ENCODE measurements at places on chromosomes 1 and 21. TPM values are rescaled to one million over a fixed set of nuclear protein-coding genes. Genes with fewer than 3 reads are reported as not detected.

DNA sequence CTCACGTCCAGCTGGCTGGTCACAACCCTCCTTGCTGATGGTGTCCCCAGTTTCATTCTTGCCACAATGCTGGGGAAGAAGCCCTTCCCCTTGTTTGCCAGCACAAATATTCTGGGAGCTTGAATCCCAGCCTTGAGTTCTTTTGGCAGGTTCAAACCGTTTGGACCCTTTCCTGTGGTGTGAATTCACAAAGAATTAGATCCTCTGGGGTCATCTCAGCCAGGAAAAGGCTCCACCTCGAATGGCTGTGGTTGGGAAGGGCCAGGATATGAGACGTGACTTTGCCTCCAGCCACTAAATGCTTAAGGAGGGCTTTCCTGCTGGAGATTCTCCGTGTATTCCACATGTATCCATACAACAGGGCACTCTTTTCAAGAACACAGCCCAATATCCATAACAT is 66.9 kb downstream of the MRPL37 start:
- DNase-seq = no peak

ZBED6 gene
- 22.7 TPM for total RNA-seq

DNA sequence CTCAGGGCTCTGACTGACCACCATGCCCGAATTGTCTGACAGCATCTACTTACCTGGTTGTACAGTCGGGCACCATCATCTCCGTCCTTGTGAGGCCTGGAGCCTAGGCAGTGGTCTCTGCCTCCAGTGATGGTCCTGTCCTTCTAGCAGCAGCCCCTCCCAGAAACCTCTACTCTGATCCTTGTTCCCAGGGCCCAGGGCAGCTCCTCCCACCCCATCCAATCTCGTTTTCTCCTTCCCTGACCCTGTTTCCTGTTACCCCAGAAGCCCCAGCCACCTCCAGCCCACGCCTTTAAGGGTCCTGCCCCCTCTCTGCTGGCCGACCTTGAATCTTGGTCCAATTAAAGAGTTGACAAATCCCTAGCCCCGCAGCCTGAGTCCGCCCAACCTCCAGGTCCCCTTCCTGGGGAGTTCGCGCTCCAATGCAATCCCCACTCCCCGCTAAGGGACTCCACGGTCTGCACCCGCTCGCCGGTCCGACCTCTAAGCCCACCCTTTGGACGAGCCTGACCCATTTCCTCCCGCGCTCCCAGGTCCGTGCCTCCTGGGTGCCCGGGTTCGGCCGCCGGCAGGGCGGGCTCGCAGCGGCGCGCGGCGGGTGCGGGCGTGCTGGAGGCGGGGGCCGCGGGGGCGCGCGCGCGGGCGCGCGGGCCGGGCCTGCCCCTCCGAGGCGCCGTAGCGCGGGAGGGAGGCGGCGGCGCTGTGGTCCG is at the start of gene B4GALT2:
Gene B4GALT2, plus strand, starts transcription at position 660 of the 710 bp plus-strand sequence. CDS start 1,951 bp downstream, outside the sequence.
- DNase-seq = no peak

- no peak for DNase-seq
These were observed 61.3 kb downstream of the CDK18 start for GRCh38 chr1:205565799-205566198.

ALDH9A1 gene
- total RNA-seq = 98.6 TPM

- no peak for DNase-seq
These were observed 190.6 kb upstream of the SAMSN1 start for GRCh38 chr21:14736672-14737071.

DNA sequence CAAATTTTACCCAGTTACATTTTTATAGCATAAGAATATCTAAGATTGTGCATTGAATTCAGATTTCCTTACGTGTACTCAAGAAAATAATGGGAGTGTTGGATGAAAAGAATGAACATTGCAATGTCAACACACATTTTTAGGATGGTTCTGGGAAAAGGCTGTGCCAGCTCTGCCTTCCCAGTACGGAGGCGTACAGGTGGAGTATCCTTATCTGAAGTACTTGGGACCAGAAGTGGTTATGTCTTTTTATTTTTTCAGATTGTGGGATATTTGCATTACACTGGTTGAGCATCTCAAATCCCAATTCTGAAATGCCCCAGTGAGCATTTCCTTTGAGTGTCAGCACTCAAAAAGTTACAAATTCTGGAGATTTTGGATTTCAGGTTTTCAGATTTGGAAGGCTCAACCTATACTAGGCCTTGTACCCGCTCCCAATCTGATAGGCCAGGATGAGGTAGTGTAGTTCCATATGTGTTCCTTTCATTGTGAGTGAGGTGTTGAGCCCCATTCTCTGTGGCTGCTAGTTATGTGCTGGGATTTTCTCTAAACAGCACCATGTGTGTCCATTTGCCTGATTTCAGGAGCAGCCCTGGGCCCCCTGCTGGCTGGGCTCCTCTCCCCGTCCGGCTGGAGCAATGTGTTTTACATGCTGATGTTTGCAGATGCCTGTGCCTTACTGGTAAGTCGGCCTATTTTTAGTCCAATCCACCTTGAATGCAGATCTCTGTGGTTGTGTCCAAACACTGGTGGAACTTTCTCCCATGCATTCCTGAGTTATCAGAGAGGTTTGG is 60.8 kb downstream of the SLC37A1 start:
- DNase-seq = no peak

- no peak for DNase-seq
These were observed 193.8 kb downstream of the KCNH1 start for GRCh38 chr1:210940081-210940617.
